ENCODE measurements at places on chromosomes 1 and 21.
A peak's percentile ranks its signal among the peaks of the same experiment; 100 is the strongest.

DNA sequence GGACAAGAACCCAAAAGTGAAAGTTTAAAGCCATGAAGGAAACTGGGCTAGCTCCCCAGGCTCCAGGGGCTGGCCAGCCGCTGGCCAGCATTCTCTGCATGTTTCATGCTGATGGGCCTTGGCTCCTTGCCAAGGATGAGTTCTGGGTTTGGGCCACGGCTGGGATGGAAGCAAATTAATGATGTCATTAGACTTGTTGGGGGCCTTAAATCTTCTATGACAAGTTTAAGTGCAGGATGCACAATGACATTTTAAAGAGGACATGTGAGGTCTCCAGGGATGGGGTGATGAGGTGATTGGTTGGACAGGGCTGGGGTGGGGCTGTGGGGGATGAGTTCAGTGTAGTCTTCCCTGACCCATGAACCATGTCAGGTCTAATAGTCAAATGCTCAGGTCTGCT is 199.6 kb downstream of the TRABD2B start:
- DNase-seq, result no peak

- DNase-seq, result no peak
Measured at GRCh38 chr1:109517337-109517736, 7.8 kb upstream of the AMIGO1 start.

- DNase-seq, result no peak
Measured at GRCh38 chr1:64046243-64046642, 157.2 kb upstream of the UBE2U start.

GRCh38 chr21:26655460-26655859 is 82.4 kb upstream of the CYYR1 start:
- DNase-seq, result no peak

DNA sequence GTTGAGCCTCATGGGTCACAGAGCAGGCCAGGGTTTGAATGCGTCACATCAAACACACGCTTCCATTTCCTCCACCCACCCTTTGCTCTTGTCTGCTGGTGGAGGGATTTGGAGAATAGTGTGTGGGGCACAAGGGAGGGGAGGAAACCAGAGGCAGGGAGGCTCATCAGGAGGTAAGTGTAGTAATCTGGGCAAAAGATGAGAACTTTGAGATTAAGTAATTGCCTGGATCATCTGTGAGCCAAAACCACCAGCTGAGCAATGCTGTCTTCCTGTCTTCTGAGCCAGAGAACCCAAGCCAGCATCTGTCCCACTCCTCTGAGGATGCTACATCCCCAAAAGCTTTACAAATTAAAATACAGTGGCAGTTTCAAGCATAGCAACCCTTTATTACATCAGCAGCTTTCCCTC is 45.2 kb downstream of the C8B start:
- DNase-seq, result no peak

DNA sequence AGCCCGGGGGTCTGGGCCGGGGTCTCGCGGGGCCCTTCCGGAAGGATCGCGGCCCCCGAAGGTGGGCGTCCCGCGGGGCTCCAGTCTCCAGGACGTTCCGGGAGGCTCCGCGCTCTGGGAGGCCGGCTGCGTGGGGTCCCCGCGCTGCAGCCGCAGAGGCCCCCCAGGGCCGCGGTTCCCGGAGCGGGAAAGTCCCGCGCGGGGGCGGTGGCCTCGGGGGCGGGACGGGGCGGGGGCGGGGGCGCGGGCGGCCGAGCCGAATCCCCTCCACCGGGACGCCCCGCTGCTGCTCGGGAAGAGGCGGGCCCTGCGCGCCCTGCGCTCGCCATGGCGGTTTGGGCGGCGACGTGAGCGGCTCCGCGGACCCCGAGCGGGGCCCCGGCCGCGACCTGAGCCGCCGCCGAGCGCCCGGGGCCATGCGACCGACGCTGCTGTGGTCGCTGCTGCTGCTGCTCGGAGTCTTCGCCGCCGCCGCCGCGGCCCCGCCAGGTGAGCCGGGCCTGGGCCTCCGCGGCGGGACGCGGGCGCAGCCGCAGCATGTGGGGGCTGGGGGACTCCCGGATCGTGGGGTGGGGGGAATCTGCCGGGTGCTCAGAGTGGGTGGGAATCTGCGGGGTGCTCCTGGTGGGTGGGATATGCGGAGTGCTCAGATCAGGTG is at the start of gene IFNGR2:
TSS of gene IFNGR2 (plus strand) at position 286 of the 658 bp plus-strand sequence. CDS start at position 417, 131 bp downstream.
- peak; percentile 78 for DNase-seq

All from frontal cortex (tissue), 4 donors.